ENCODE measurements at places on chromosomes 5 and 9.

DNA sequence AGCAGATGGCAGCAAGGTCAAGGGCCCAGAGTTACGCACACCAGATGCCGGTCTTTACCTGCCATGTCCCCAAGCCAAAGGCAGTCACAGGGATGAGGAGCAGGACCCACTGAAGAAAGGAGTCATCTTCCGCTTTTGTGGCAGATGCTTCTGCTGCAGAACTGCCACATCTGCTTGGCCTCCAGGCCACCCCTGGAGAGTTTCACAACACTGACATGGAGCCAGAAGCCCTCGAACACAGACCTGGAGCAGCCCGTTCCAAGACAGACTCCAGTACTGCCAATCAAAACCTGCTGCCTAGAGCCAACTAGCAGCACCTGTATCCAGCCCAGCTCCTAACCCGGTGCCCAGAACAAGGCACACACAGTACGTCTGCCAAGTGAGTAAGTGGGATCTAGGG, 1.5 kb downstream of the SURF1 start:
- DNase-seq, result no peak

GRCh38 chr5:126454081-126454480, 30.9 kb downstream of the GRAMD2B start:
- no peak for DNase-seq

- no peak for DNase-seq
Observed at GRCh38 chr9:126261584-126262356, 64.9 kb upstream of the MVB12B start.

DNA sequence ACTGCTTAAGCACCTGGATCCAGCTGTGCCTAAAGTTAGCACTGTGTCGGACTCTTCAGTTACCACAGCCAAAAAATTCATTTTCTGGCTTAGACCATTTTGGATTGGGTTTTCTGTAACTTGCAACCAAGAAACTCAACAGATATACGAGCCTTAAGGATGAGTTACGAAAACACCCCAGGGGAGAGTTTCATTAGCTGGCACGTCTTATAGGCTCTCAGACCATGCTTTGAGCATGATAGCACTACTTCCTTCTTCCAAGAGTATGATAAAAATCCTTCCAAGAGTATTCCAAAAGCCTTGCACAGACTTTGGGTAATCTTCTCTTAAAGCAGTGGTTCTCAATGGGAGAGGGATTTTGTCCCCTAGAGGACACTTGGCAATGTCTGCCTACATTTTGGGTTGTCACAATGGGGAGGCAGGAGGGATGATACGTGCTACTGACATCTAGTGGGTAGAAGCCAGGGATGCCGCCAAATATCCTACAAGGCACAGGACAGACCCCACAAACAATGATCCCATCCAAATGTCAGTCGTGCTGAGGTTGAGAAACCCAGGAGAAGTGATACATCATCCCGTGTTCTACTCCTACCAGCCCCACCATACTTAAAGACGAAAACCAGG, 64.8 kb downstream of the SMIM23 start:
- no peak for DNase-seq

- DNase-seq, result no peak
Observed at GRCh38 chr5:527646-528628, 3.7 kb upstream of the SLC9A3 start.

DNA sequence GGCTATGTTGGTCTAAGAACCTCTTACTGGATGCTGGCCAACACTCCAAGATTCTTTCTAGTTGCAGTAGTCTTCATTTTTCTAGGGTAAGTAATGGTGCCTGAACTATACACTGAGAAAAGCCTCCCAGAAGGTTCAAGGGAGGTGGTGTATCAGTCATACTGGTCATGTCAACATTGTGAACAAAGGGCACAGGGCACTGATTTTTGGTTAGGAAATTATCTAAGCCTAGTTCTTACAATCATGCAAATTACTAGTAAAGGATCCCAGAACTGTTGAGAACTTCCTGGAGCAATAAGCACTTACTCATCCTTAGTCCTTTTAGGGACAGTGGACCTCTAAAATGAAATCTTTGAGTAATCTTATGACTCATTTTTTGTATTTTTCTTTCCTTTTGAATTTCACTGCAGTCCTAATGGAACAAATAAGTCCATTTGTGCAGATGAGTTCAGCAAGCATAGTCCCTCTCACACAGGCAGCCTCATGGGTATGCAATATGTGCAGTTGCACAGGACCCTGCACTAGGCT, 21.1 kb upstream of the CDC42SE2 start:
- no peak for DNase-seq

GRCh38 chr9:2453701-2454100, 167.9 kb upstream of the VLDLR start:
- no peak for DNase-seq

- DNase-seq, result peak; percentile 47
Observed at GRCh38 chr5:142012792-142013388, at the start of gene GNPDA1. TSS of gene GNPDA1 (minus strand) at chr5:142013027. CDS start at chr5:142012035, 992 bp downstream.

GRCh38 chr9:38057416-38058195, 11.4 kb downstream of the SHB start:
- DNase-seq, result no peak

GRCh38 chr5:91187032-91187431, 196.1 kb downstream of the ARRDC3 start:
- no peak for DNase-seq

- DNase-seq, result no peak
Observed at GRCh38 chr5:116441223-116441622, 133.4 kb downstream of the SEMA6A start.

DNA sequence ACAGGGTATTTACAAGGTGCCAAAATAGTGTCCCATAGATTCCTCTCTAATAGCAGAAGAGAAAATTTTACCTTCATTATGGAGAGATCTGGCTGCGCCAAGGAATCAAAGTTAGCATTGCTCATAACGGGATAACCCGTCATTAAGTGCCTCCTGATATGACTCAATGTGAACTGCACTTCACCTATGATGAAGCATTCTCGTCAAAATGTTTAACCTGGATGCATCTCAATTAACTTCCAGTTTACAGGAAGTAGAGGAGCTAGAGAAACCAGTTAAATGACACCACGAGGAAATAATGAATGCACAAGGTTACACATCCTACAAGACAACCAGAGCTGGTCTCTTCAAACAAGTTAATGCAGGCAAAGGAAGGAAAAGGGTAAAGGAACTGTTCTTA, 17.2 kb downstream of the FBXW11 start:
- no peak for DNase-seq

GRCh38 chr5:179820127-179820482, 600 bp upstream of the SQSTM1 start:
- DNase-seq, result no peak

Measured in stimulated activated CD4-positive, alpha-beta T cell treated with anti-CD3 and anti-CD28 coated beads, TNF-alpha, amount 100 ng/mL, for 1 hour (primary cell).